ENCODE measurements at places on chromosomes 4 and X. TPM values are rescaled to one million over a fixed set of nuclear protein-coding genes. Genes with fewer than 3 reads are reported as not detected.

The HTR2C gene
- total RNA-seq = not detected

The CNKSR2 gene
- total RNA-seq = 33.8 TPM

DNA sequence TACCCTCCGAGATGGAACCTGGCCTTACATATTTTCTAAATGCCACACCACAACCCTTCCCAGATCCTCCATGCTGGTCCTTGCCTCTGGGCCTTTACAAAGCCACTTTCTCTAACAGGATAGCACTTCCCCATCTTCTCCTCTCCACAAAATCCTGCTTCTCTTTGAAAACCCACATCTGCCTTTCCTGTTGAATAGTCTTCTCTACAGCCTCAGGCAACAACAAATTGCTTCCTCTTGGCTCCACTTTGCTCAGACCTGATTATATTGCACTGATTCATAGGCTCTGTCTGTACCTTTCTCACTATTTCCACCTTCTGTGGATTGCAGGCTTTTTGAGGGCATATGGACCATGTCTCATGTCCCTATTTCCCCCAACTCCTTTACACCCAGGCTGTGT, 203.7 kb upstream of the MBNL3 start:
- no peak for DNase-seq

DNA sequence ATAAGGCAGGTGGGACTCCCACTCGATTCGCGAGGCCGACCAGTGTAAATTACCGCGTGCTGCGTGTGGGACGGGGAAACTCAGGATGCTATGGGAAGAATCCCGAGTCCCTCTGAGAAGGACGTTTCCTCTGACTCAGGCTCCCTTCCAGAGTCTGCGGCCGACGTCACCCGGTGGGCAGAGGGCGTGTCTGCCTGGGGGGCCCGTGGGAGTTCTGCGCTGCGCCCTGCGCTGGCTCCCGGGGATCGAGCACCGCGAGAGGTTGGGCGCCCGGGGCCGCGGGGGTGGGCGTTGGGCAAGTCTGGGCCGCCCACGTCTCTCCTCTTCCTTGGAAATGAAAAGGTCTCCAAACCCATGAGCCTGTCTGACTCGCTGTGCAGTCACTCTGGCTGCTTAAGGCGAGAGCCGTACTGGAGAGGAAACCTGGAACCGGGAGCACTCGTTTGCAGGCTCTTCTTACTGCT, 568 bp downstream of the NIPAL1 start:
- DNase-seq = peak; percentile 69

The SYTL4 gene
- total RNA-seq = 10.5 TPM

DNA sequence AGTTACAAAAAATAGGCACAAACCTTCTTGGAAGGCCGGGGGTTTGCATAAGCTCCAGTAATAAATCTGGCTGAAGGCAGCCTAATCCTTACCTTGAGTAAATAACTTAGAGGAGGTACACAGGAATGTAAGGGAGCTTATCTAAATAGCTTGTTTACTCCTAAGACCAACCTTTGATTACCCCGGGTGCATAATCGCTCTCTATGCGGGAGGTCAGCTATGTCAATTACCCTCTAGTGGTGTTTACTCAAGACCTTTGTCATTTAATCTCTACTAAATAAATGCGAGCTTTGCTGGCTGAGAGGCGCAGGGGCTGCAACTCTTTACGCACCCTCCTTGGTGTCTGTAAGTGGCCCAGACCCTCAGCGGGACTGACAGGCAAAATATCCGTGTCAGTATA, 50.2 kb upstream of the MAP9 start:
- no peak for DNase-seq

The CXorf49 gene
- not detected for total RNA-seq

DNA sequence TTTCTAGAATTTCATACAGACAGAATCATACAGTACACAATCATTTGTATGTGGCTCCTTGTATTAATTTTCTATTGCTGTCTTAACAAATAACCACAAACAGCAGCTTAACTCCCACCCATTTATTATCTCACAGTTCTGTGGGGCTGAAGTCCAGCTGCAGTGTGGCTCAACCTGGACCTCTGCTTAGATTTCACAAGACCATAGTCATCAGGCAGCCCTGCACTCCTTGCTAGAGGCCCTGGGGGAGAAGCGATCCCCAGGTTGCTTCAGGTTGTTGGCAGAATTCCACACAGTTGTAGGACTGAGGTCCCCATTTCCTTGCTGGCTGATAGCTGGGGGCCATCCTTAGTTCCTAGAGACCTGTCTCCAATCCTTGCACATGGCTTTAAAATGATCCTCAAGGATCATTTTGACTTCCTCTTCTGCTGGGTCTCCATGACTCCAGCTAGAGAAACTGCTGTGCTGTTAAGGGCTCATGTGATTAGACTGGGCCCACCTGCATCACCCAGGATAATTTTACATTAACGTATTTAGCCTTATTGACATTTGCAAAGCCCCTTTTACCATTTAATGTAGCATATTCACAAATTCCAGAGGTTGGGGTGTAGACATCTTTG, 60.9 kb upstream of the SMAD1 start:
- DNase-seq = no peak

The TKTL1 gene
- not detected for total RNA-seq

Measured in stomach (tissue), 19 donors.